ENCODE measurements at places on chromosomes 5 and 9. TPM values are rescaled to one million over a fixed set of nuclear protein-coding genes. Genes with fewer than 3 reads are reported as not detected.

GRCh38 chr9:107480386-107480789, 9.2 kb downstream of the KLF4 start:
- DNase-seq: no peak

The LCN10 gene
- total RNA-seq: 3.8 TPM

The PFN3 gene
- 2.0 TPM for total RNA-seq

DNA sequence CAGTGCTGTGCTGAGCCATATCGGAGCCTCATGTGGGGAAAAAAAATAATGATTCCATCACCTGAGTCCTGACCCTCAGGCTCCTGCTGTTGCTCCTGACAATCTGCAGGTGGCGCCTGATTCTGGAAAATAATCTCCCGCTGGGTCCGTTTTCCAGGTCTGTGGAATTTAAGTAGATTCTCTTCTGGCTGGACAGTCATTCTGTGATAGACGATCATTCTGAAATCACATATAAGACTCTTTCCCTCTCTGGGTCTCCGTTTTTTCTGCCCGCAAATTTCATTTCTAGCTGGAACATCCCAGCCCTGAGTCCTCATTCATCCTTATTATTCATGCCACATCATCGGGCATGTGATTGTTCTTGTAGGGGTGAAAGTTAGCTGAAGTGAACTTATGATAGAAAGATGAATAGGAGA, 22.1 kb upstream of the STXBP1 start:
- DNase-seq: no peak

DNA sequence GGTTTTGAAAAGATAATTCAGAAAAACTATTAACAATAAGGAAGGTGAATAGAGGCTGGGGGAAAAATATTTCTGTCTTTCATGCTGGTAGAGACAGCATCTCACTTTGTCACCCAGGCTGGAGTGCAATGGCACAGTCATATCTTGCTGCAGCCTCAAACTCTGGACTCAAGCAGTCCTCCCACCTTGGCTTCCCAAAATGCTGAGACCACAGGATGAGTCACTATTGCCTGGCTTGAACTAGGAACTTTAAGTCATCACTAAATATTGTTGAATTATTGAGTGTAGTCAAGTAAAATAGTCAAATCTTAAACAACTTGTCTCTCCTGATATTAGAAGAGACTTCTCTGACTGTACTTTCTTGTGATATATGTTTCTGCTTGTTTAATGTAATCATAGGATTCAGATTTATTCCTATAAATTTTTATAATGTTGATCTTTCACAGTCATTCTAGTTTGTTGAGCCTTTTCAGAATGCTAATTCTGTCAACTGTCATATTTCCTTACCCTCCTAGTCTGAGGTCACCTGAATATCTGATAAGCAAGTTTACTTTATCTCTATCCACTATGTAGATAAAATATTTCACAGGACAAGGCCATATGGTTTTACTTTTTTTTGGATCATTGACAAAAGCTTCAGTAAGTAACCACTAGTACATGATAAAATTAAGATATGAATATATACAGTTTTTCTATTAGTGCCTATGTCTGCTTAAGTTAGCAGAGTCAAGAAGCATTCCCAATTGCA, 1696.5 kb downstream of the MAT2B start:
- DNase-seq: no peak

GRCh38 chr5:143828710-143829109, 16.7 kb downstream of the HMHB1 start:
- DNase-seq: no peak

The CCL27 gene
- total RNA-seq: not detected

- DNase-seq: no peak
Measured at GRCh38 chr5:26802944-26803343, 235.4 kb downstream of the CDH9 start.

GRCh38 chr5:32852535-32852934, 141.4 kb downstream of the NPR3 start:
- DNase-seq: no peak

The LHX3 gene
- not detected for total RNA-seq

DNA sequence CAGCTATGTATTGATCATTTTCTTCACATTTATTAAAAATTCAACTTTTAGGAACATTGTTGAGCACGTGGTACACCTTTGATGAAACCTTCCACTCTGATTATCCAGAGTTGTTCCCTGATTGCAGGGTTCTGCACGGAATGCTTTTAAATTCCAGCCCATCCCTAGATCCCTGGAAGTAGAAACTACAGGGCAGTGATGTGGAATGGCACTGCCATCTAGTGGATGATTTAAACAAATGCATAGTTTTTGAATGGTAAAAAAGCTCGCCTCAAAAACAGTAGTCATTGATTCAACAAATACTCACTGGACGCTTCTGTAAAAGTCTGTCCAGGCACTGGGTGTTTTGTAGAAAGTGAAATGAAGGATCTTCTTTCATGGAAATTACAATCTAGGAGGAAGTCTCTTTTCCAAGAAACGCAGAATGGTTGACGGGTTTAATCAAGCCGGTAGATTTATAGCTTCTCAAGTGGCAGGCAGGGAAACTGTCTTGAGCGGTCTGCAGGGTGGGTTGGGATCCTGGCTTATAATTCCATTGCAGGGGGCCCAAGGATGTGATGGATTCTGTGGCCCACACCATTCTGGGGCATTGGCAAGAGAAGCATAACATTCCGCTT, 118.4 kb downstream of the ARHGAP26 start:
- DNase-seq: no peak

GRCh38 chr5:10563945-10564837, at the start of gene ANKRD33B:
TSS of gene ANKRD33B (plus strand) at chr5:10564070. CDS start at chr5:10564468, 398 bp downstream.
- DNase-seq: no peak

Data from esophagus squamous epithelium (tissue), 5 donors.